ENCODE measurements at places on chromosomes 6 and 20.

GRCh38 chr20:1493536-1493935 lies 2.3 kb upstream of the SIRPB2 start:
- DNase-seq = no peak

GRCh38 chr6:25465941-25466340 lies 186.1 kb upstream of the SCGN start:
- no peak for DNase-seq

DNA sequence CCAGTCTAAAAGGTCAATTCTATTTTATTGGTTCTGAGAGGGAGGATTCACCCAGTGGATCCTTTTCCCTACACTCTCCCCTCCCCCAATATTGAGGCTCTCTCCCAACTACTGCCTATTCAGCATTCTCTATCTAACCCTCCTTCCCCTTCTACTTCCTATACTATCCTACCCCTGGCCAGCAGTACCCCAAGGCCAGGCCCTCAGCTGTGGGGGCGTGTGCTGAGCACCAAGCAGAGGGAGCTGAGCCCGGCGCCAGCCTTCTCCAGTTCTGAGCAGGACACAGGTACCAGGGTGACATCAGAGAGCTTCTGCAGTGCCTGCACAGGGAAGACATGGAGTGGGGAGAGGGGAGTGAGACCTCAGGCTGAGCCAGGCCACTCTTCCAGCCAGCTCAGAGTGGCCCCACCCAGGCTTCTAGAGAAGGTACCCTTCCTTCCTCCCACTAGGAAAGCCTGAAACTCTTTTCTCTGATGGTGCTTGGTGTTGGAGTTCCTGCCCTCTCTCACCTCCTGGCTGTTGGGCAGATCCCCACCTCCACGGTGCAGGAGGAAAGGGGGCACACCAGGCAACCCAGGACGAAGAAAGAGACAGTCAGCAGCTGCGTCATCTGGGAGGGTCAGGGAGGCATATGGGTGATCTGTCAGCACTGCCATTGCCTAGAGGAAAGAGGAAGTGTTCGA lies 1.9 kb downstream of the DDAH2 start:
- no peak for DNase-seq

- DNase-seq = no peak
These were observed 26.8 kb upstream of the TMEM217 start for GRCh38 chr6:37284781-37285180.

DNA sequence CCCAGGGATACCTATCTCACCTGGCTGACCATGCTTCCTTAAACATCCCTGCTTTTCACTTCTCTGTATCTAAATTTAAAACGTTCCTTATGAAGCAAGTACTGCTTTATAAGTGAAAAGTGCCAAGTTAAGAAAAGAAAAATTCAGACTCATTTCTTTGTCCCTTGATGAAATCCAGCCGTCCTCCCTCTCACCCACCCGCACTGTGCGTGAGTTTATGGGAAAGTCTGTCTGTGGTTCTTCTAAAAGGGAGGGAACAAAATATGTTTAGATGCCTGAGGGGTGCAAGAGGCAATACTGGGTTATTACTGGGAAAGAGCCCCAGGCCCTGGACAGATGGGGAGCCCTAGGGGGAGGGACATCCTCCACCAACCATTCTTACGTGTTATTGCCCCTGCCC lies 31.2 kb downstream of the SPDEF start:
- DNase-seq = no peak

DNA sequence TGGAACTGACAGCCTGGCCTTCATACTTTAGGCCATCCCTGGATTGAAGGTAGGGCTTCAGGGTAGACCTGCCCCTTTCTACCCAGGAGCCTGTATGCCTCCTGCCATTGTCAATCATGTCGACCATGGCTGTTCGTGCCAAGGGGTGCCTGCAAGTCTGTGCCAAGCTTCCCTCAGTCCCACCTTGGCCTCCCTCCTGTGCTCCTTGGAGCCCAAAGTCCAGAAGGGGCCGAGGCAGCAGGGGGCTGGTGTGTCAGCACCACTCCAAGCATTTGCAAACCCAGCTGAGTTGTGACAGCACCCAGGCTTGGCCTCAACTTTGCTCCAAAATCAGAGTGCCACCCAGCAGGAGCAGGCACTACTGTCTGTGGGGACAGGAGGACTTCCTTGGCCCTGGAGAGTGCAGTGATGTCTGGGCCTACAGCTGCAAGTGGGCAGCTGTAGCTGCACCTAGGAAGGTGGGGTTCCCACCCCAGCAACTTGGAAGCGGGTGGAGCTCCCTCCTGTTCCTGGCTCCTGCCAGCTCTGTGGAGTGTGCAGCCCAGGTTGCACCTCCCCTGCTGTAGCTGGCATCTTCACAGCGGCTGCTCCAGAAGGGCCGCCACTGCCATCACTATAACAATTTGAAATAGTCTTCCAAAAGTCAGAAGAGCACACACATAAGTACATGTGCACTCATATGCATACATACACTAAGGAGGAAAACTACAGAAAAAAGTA lies 1719.3 kb downstream of the HACE1 start:
- DNase-seq = no peak

All from occipital lobe (tissue), 3 donors.